ENCODE measurements at places on chromosomes 4 and X.

DNA sequence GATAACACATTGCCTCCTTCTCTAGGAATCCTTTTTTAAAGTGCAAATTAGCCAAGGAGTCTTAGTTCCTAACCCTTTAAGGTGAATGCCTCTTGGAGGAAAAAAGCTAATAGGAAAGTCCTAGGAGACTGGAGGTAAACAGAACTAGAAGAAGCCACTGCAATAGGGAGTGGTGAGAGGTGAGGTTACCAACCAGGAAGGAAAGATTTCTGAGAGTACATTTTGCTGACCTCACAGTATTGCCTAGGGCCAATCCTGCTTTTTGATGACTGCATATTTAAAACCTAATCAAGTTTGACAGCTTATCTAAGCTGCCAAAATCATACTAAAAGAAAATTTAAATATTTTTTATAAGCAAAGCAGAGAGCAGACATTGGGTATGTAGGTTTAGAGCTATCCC is 7.3 kb upstream of the CUL4B start:
- DNase-seq, result no peak

DNA sequence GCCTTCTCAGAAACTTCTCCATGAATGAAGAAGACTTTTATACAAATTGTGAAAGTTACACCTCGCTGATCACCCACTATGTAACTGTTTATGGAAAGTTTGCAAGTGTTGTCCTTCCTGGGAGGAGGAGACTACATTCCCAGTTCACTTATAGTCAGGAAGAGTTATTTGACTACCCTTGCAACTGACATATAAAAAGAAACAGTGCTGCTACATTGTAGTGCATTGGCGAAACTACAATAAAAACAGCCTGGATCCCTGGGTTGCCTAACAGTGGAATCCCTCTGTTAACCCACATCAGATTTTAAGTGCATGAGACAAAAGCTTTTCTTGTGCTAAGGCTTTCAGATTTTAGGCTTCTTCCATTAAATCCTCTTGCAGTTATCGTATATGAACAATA is 30.4 kb downstream of the MAGEB10 start:
- no peak for DNase-seq

DNA sequence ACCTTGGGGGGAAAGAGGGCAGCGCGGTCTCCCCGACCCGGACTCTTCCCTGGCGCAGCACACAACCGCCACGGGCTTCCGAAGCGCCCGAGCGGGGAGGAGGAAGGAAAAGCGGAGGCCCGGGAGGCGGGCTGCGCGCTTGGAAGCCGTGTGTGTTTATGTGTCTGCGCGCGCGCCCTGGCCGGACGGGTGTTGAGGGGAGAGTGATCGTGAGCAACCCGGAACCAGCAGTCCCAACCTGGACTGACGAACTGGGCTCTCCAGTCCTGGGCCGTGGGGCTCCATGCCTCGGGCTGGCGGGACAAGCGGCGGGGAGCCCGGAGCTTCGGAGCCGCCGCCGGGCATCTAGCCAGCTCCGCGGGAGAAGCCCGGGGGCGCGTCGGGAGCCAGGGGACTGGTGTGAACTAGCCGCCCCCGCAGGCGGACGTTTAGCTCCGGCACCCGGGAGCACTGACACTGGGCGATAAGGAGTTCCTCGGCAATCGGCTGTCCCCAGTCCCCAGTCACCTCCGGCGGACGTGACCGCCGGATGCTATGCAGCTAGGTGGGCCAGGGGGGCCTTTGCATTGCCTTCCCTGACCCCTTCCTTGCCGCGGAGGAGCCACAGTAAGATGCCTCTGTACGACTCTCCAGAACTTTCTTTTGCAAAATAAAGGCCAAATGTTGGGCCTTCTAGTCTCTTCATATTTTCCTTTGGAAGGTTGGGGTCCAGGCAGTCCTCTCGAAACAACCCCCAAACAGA is 74.8 kb upstream of the BCOR start:
- DNase-seq, result no peak

GRCh38 chr4:154491341-154492271 is at the start of gene DCHS2:
Gene DCHS2 (minus strand): TSS chr4:154491799. CDS start chr4:154491355, 444 bp downstream.
- DNase-seq, result no peak

GRCh38 chr4:87414816-87415215 is 7.6 kb upstream of the NUDT9 start:
- DNase-seq, result no peak

GRCh38 chr4:169988252-169988651 is 37.9 kb downstream of the MFAP3L start:
- no peak for DNase-seq

DNA sequence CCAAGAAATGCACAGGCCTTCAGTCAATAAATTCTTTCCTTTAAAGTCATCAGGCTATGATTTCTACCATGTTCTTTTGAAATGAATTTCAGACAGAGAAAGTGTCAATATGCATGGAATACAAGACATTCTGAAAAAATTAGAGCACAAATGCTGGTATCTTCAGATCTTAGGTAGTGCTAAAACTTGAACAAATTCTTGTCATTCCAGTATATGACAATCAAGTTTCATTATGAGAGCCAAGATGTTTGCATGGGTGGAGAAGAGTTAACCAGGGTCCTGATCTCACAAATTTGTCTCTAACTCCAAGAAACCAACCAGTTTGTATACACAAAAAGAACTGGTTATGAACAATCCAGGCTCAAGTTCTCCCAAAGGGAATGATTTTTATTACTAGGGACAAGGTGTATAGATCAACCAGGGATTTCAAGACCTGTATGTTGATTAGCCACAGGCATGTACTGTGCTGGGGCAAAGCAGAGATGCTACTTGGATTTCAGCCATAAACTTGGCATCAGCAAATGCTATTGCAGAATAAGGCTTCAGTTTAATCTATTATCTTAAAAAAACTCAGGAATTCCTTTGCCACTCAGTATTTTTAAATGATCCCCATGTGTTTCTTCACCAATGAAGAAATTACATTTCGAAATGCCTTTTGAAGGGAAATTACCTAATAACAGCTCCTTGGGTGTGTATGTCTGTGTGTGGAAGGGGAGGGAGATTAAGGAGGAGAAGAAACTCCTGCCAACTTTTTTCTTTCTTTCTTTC is 69.7 kb downstream of the FANCB start:
- DNase-seq, result no peak

Measured in stimulated activated CD4-positive, alpha-beta T cell treated with anti-CD3 and anti-CD28 coated beads, TNF-alpha, amount 100 ng/mL, for 24 hours (primary cell).